EH (cell line): ENCODE measurements at places on chromosomes 6 and 20.

- DNase-seq = peak; percentile 30
Observed at GRCh38 chr20:18738055-18738454, 75.5 kb upstream of the SCP2D1 start.

DNA sequence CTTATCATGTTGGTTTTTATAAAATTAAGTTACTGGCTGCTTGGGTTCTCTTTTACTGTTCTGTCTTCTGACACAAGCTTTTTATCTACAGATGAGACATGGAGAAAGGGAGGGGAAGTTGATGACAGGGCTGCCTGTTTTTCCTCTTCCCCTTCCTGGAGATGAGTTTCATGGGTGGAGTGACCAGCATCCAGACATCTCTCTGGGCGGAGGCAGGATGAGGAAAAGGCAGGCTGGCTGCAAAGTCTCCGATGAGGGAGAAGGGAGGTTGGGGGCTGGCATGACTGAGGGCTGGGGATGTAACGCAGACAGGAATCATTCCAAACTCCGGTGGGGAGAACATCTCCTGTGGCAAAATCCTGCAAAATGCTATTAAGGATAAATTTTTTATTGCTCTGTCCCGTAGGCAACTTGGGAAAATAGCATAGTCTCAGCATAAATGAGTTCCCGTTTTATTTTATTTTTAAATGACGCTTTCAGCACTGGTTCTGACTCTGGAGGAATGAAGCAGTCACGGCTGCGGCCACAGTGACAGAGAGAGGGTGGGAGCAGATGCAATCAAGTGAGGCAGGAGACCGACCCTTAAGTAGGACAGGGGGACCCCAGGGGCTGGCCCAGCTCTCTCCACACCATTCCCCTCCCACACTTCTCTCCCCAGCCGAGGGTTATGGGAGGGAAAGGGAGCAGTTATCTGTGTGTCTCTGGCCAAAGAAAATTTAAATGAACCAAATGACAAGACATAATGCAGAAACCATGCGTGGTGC, 108.8 kb upstream of the PMEPA1 start:
- no peak for DNase-seq

- no peak for DNase-seq
Observed at GRCh38 chr20:18154342-18154741, 16.7 kb downstream of the KAT14 start.

DNA sequence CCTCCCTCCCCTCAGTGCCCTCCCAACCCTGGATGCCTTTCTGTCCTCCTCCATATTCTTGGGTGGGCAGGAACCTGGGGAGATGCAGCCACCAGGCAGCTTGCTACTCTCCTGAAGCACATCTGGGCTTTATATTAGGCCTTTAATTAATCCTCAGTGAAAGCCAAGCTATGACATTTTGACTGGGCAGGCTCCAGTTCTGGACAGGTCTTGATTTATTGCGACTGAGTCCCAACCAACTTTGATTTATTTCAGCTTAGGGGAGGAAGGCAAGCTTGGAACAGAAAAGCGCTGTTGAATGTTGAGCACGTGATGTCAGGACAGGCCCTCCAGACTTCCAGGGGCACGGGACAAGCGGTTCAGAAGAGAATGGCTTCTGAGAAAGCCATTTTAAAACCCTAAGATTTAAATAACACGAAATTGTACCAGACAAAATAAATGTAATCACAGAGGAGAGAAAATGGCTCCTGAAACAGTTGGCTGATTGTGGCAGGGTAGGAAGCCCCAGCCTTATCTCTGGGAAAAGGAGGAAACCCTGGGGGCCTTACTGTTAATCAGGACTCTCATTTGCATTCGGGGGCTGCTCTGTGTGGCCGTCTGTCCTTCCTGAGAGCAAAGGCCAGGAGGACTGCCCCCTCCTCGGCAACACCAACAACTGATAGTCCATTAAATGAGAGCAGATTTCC, 294.2 kb downstream of the FOXC1 start:
- no peak for DNase-seq

DNA sequence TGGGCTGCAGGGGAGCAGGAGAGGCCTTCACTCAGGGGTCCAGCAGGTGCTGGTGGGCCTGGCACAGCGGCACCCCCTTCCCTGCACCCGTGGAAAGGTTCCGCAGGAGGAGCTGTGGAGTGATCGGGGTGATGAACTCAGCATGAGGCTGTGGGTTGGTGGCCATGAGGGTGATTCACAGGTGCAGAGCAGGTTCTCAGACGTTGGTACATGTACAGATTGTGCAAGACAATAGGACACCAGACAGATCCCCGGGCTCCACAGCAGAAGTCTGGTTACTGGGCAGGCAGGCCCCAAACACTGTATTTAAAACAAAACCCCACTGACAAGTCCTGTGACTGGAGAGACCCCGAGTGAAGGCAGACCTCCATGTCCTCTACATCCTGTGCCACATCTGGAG, 151.6 kb upstream of the CDH4 start:
- no peak for DNase-seq

DNA sequence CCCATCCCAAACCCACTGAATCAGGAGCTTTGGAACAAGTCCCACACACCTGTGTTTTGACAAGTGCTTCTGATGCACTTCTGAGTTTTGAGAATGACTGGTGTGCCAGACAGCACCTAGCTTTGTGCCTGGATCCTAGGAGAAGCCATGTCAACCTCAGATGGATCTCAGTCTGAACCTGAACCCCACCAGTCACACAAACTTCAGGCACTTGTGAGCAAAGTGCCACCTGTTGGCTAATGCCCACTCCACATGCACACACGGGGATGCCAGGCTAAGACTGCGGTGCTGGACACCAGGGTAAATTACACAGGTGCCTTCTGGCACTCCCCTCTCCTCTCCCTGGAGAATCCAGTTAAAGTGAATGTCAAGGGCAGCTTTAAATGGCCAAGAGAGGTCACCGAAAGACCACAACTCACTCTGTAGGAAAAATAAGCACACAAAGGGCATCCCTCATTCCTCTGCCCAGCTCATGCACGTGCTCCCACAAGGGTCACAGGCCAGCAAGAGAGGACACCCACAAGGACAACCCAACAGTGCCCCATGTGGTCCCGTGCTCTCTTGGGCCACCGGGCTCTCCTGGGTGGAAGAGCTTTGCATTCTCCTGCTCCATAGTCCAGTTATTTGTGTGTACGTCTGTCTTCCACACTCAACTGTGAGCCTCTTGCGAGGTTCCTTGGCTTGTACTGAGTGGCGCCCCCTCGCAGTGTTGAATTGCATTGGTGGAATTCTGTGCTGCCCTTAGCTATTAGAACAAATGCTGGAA, 45.6 kb downstream of the TAF8 start:
- peak; percentile 9 for DNase-seq

- no peak for DNase-seq
Observed at GRCh38 chr20:36607586-36608387, 2.2 kb downstream of the RAB5IF start.

DNA sequence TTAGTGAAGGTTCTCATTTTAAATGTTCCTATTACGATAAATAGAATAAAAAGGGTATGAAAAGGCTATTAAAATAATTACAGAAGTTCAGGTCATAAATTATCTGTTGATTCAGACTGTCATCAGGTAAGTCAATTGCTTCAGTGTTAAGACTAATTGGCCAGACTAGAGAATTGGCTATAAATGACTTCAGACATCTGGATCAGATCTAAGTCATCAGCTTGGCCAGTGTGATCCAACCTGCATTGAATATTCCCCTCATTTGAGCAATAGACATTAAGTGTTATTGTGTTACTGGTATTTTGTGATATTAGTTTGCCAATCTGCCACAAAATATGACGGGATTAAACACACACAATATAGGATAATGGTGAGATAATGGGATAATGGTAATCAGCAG, 377.6 kb upstream of the CITED2 start:
- no peak for DNase-seq

DNA sequence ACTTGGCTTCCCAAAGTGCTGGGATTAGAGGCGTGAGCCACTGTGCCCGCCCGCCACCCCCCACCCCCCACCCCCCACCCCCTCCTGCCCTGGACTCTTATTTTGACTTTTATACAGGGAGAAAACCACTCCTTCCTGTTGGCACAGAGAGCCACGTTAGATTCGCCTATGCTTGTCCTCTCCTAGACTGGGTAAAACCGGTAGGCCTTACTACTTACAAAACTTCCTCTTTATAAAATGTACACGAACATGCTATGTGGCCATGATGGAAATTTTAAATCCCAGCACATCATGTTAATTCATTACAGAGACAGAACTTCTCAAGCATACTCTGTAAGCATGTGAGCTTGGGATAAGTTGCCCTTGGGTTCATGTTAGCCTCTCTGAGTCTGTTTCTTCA, 124.2 kb downstream of the SLC24A3 start:
- no peak for DNase-seq

GRCh38 chr6:4567141-4567540, 209.1 kb upstream of the CDYL start:
- peak; percentile 76 for DNase-seq

- no peak for DNase-seq
Observed at GRCh38 chr20:60851826-60852704, 400.0 kb upstream of the CDH4 start.

DNA sequence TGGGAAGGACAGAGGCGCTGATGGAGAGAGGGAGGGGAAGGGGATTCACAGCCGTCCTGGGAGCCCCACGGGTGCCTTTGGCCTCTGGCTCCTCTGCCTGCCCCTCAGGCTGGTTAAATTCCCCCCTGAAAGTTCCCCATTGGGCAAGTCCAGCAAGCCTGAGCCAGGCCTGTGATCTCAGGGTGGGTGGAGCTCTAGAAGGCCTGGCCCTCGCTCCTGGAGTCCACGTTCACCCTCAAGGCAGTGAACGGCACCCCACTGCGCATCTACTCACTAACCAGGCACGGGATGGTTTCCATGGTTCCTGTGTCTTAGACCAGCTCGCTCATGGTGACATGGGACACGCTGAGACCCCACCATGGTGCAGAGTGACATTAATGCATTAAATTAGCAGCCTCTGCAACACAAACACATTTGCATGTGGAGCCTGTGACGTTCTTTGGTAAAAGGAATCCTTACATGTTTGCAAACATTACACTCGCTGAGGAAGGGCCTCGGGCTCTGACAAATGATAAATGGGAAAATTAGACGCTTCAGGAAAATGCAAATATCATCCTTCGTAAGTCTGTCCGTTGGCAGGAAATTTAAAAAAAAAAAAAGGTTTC, 452.7 kb downstream of the PREX1 start:
- no peak for DNase-seq

DNA sequence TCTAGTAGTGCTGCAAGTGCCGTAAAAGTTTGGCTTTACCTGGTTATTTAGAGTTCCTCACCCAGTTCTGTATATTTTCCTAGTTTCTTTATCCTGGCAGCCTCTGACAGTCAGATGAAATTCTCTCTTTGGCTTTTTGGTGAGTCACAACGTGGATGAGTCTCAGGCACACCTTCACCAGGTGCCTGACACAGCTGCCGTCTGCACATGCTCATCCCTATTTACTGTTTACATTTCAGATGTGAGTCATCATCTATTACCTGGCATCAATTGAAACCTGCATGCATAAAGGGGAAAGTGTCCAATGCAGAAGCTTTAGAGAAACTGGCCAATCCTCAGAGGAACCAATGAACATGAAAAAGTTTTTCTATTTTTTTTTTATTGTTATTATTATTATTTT, 33.3 kb upstream of the ADGRF4 start:
- DNase-seq = no peak

DNA sequence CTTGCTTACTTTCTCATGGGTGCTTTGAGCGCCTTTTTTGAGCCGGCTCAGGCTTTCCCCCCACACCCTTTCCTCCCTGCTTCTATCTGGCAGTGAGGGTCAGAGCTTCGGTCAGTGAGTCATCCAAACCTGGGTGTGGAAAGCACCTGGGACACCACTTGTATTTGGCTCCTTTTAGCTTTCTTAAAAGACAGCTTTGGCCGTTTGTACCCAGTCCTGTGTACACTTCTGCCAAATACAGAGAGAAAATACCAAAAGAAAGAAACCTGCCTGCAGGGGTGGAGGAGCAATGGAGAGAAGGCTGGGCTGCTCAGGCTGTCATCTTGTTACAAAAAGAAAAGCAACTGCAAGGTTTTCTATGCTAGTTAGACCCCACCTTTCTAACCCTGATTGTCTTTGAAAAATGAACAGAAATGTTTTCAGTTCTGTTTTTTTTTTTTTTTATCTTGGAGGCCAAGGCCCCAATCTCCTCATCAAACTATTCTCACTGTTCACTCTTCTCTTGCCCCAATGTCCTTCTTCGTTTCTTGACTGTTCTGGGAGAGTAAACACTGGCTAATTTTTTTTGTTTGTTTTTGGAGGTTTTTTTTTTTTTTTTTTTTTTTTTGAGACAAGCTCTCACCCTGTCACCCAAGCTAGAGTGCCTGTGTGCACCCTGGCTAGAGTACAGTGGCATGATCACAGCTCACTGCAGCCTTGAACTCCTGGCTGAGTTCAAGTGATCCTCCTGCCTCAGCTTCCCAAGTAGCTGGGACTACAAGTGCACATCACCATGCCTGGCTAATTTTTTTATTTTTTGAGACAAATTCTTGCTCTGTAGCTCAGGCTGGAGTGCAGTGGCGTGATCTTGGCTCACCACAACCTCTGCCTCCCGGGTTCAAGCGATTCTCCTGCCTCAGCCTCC, 76.4 kb downstream of the SSR1 start:
- DNase-seq = no peak

DNA sequence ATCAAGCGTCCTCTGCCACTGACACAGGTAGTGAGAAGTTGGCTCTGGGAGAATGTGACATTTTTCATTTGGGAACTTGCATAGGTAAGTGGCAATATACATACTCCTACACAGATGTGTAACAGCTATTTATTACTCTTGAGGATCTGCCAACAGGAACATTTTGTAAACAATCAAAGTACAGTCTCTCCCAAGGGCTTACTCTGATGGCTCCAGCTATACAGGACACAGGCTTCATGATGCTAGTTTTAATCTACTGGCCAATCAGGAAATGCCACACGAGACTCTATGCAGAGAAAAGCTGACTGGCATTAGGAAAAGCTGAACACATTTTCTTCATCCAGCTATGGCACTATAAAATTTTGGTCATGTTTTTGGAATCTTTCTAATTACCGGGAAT, 57.8 kb downstream of the POPDC3 start:
- peak; percentile 43 for DNase-seq

DNA sequence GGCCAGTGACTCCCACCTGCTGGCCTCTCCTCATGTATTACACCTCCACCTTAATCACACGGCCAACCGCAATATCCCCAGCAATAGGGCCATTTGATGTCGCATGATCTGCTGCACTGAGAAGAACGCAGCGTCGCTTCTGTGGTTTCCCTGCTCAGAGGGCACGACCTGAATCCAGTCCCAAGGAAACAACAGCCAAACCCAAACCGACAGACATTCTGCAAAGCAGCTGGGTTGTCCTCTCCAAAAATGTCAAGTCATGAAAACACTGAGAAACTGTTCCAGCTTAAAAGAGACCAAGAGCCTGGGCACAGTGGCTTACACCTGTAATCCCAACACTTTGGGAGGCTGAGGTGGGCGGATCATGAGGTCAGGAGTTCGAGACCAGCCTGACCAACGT, 7.5 kb upstream of the BPI start:
- no peak for DNase-seq
